ENCODE measurements at places on chromosomes 2 and 18. TPM values are rescaled to one million over a fixed set of nuclear protein-coding genes. Genes with fewer than 3 reads are reported as not detected.

GRCh38 chr2:226211439-226211838, 588.2 kb downstream of the IRS1 start:
- H3K36me3 ChIP-seq: no peaks in the 10 kb centered on the region
- H3K27ac ChIP-seq: no peak overlapping the region
- H3K4me3 ChIP-seq: no peak overlapping the region
- H3K27me3 ChIP-seq: no peaks in the 10 kb centered on the region
- DNase-seq: no peak
- peaks cover 2% of the 10 kb centered on the region for H3K4me1 ChIP-seq

DNA sequence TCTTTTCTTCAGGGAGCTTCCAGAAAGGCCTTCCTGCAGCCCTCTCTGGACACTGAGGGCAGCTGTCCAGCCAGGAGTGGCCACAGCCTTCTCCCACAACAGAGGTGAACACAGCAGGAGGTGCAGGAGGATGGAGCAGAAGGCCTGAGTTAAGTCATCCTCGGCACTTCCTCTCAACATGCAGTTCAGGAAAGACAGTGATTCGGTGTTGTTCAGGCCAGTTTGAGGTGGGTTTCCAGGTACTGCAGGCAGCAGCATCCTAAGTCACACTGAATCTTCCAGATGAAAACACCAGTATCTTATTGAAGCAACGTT, 225.3 kb upstream of the PXDN start:
- no peaks in the 10 kb centered on the region for H3K27me3 ChIP-seq
- H3K4me1 ChIP-seq: no peaks in the 10 kb centered on the region
- no peak overlapping the region for H3K4me3 ChIP-seq
- H3K36me3 ChIP-seq: no peaks in the 10 kb centered on the region

The HSBP1L1 gene
- 14.5 TPM for total RNA-seq

The SGO2 gene
- 36.9 TPM for total RNA-seq

- H3K27me3 ChIP-seq: peaks cover 5% of the 10 kb centered on the region
- H3K36me3 ChIP-seq: no peaks in the 10 kb centered on the region
- no peak overlapping the region for H3K4me3 ChIP-seq
- peaks cover 2% of the 10 kb centered on the region for H3K4me1 ChIP-seq
Observed at GRCh38 chr2:29702276-29702675, 219.1 kb downstream of the ALK start.

DNA sequence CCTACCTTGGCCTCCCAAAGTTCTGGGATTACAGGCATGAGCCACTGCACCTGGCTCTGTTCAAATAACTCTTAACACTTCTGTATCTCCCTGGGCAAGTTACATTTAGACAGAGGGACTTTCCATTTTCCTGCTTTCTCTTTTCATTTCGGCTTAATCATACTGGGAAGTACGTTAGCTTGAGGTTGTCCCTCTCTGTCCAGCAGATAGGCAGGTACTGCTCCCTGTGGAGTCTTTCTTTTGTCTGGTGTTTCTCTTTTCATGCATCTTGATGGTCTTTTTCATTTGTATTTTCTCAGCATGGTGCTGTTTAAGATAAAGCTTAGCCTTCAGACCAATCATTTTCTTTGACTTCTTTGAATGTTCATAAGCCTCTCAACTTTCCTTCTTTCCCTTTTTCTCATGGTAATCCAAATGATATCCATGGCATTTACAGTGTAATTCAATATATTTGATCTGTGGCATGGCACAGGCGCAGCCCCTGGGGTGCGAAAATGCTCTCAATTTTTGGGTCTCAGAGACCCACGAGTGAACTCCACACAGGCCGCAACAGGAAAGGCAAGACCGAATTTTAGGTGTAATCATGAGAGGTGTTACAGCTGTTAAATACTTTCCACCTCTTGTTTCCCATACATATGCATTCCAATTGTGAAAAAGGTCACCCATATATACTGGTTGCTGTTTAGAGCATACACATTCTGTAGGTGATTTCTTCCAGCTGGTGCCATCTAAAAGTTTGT, 99.9 kb upstream of the MYO3B start:
- H3K27ac ChIP-seq: no peak overlapping the region
- DNase-seq: no peak
- H3K36me3 ChIP-seq: peaks cover 33% of the 10 kb centered on the region
- H3K4me3 ChIP-seq: no peak overlapping the region
- no peaks in the 10 kb centered on the region for H3K27me3 ChIP-seq
- H3K4me1 ChIP-seq: no peaks in the 10 kb centered on the region

The XDH gene
- total RNA-seq: not detected
